ENCODE measurements at places on chromosomes 4 and X.

GRCh38 chr4:73860181-73860580 is 7.1 kb downstream of the PF4V1 start:
- DNase-seq: no peak

DNA sequence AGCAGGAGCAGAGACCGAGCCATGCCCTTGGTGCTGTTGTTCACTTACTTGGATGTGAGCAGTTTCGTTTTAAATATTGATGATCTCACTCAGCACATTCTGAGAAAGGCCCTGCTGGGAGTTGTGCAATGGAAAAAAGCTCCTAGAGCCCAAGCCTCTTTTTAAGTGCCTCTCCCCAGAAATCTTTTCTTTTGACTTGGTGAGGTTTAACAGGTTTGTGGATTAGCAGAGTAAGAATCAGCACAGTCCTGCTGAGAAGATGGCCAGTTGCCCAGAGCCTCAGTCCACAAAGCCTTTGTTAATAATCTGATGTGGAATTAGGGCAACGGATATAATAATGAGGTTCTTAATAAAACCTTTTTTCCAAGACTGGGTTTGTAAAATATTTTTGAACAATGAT is 157.5 kb upstream of the ATP6AP2 start:
- no peak for DNase-seq

DNA sequence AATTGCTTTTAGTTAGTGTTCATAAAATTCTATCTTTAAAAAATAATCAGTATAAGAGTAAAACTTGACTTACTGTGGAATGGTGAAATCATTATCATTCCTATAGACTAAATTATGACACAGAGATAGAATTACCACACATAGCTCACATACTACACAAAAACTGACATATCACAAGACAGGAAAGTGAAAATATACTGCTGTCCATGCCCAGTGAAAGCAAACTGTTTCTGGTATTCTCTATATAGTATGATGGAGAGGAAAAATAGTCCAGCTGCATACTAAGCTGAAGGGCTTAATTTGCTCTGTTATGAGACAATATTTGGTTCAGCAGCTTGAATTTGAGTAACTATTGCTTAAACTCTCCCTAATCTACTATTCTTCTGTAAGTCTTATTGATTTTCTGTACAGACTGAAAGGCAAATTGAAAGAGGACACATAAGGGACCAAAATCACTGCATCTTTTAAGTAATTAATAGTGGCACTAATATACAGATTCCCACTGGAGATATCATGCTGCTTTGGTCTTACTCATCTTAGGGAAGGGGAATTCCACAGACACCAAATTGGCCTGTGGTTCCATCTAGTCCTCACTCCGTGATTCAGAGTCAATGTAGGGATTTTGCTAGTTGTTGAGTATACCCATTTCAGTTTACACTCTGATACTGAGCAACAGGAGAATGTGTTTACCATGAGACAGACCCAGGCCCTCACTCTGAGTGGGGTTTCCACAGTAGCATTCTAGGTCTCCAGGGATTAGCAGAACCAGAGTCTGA is 47.4 kb upstream of the AGA start:
- DNase-seq: no peak

- DNase-seq: no peak
Measured at GRCh38 chr4:6245246-6246169, 24.1 kb upstream of the WFS1 start.

DNA sequence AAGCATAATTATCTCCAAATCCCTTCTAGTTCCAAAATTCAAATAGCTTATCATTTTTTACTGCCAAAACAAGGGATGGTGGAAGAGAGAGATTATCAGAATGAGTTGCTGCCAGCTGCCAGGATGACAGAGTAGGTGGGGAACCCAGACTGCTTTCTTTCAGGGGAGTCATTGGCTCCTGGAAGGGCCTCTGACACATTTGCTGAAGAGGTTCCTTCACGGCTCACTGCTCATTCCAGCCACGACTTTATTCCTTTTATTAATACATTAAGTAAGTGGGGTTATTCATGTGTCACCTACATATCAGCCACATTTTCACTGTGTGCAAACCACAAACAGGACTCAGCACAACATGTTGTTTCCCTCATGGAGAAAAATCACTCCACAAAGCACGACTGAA is 12.7 kb upstream of the SMIM43 start:
- DNase-seq: no peak

- DNase-seq: no peak
Measured at GRCh38 chr4:66130042-66130441, 459.8 kb upstream of the EPHA5 start.

All from activated CD8-positive, alpha-beta memory T cell treated with anti-CD3 and anti-CD28 coated beads, Interleukin-2, amount 50 U/mL, for 4 hours (primary cell).